ENCODE measurements at places on chromosomes 5 and 9. TPM values are rescaled to one million over a fixed set of nuclear protein-coding genes. Genes with fewer than 3 reads are reported as not detected.

SLC36A3 gene
- not detected for total RNA-seq

GRCh38 chr5:150619359-150620230 is 20.9 kb upstream of the SYNPO start:
- no peak for DNase-seq

ADAMTSL2 gene
- total RNA-seq, result 0.39 TPM

ADAMTS12 gene
- 103 TPM for total RNA-seq

DNA sequence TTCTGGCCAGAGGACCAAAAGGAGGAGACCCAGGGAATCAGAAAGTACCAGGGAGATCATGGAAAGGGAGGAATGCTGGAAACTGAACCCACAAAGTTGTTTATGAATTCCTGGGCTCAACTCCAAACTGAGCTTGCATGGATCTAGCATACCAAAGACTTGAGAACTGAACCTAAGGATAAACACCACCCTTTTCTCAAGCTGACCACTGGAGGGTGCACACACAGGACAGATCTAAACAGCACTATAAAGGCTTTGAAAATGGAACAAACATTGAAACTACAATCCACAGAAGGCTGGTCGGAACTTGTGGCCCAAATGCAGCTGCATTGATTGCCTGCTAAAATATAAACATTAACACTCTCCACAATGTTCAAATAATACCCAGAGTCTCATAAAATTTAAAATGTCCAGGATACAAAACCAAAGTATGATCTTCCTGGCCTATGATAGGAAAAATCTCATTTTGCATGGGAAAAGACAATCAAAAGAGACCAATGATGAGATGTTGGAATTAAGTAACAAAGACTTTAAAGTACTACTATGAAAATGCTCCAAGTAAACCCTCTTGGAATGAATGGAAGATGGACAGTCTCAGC is 15.6 kb upstream of the IRF1 start:
- DNase-seq, result no peak

GRCh38 chr9:85743275-85744128 is 1.7 kb upstream of the AGTPBP1 start:
- DNase-seq, result peak; percentile 96

HSD17B3 gene
- total RNA-seq, result 0.38 TPM

ADGRV1 gene
- total RNA-seq, result 1.0 TPM

DNA sequence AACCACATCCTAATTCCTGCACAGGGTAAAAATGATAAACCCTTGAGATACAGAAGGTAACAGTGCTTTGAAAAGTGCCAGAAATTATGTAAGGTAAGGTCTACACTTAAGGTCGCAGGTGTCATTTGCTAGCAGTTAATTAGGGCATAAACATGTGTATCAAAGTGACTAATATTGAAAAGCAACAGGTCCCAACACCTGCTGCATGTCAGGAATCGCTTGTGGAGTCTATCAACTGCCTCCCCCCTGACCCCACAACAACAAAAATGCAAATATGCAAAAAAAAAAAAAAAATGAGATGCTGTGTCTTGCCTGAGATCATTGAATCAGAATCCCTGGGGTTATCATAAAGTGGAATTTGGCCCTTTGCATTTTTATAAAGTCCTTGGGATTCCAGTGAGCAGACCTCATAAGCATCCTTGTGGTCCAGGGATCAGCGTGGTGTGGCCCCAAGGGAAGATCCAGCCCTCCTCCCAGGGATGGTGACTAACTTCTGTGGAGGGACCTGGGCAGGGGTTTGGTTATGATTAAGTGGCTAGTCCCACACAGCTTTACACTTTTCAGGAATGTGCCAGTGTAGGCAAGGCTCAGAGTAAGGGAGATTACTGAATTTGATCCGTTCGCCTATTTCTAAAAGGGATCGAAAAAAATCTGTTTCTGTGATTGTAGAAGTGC is 92.5 kb upstream of the TNFSF8 start:
- DNase-seq, result no peak

ASB6 gene
- 19.3 TPM for total RNA-seq

- DNase-seq, result no peak
These were observed 379 bp upstream of the TICAM2 start for GRCh38 chr5:115602591-115603125.

LVRN gene
- total RNA-seq, result 0.40 TPM

DNA sequence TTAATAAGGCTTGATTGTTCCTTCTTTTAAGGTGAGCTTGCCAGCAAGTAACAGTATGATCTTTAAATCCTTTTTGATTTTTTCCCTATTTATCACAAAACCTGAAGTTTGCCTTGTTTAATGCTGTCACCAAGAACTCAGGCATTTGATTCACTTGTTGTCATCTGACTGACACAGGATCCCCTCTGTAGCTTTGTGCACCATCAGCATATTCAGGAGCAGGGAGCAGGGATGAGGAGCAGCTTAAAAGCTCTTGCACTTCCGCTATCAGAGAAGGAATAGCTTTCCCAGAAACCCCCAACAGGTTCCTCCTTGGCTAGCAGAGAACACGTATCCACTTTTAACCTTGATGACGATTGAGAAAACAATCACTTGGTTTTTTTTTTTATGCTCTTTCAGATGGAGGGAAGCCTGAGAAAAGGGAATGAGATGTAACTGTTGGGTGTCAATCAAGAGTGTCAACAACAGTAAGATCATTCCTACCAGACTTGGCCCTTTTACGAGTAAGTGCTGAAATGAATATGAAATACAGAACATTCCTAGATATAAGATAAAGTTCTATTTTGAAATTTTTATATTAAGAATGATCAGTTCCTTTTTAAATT is 433.1 kb upstream of the CDH18 start:
- no peak for DNase-seq

- DNase-seq, result no peak
These were observed 3.3 kb upstream of the TTC39B start for GRCh38 chr9:15310107-15310850.
